ENCODE measurements at places on chromosomes 11 and 22.

DNA sequence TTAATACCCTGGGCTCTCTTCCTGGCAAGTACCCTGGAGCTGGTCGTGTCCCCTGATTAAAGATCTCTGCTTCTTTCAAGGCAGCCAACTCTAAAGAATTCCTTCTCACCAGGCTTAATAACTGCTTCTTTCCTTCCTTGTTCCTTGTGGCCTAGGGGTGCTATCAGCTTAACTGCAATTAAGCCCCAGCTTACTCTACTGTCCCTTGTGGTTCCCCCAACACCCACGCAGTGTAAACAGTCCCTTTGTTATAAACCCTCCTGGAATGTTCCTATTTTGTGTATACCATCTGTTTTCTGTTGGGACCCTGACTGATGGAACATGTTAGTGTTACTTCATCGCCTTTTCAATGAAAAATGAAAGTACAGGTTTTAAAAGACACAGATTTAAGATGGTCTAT lies 126.4 kb upstream of the KIRREL3 start:
- no peak for DNase-seq

DNA sequence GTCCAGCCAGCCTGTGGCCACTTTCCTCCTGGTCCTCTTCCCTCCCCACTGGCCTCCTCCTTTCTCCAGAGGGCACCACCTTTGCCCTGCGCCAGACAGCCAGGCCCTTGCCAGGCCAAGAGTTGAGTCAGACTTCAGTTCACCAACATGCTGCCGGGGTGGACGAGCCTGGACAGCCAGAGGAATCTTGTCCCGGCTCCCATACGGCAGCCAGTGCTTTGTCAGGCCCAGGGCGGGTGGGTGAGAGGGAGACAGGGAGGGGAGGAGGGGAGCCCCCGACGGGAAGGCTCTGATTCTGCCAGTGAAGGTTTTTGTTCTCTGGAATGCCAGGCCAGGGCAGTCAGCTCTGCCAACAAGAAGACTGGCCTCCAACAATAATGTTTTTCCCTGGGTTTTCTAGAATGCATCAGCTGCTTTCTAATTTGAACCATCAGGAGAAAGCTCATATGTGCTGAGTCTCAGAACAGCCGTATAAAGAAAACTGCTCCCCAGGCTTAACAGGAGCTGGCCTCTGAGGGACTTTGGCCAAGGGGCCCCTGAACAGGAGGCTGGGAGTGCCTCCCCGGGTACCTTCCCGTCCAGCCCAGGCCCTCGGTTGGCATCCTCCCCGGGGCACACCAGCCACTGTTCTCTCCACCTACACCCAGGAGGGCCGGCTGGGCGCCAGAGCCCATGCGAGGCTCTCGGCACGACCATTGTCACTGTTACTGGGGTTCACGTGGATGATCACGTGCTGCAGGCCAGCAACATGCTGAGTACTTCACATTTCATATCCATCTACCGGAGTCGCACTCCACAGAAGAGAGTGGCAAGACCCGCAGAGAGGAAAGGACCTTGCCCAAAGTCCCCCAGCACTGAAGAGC lies 28.6 kb downstream of the LIF start:
- no peak for DNase-seq

GRCh38 chr11:71298016-71298550 lies 45.7 kb upstream of the SHANK2 start:
- no peak for DNase-seq

- no peak for DNase-seq
Measured at GRCh38 chr11:67278939-67279588, 10.0 kb upstream of the ANKRD13D start.

GRCh38 chr11:20926799-20927540 lies 257.6 kb downstream of the NELL1 start:
- no peak for DNase-seq

DNA sequence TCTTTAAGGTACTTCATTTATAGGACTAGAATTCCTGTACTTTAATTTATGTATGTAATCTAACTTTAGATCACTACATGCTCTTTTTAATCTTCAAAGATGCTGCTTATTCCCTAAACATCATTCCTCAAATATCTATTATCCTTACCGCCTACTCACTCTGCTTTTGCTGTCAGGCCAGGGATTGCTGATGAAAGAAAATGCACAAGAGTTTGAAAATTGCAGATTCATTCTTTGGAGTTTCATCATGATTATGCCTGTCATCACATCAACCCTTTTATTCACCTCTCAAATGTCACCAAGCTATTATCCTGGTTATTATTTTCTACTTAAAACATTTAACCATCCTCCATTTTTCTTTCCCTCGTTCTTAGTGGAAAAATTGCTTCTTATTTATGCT lies 802.7 kb downstream of the METTL15 start:
- DNase-seq, result no peak
